ENCODE measurements at places on chromosomes 7 and 10.
A peak's percentile ranks its signal among the peaks of the same experiment; 100 is the strongest.

DNA sequence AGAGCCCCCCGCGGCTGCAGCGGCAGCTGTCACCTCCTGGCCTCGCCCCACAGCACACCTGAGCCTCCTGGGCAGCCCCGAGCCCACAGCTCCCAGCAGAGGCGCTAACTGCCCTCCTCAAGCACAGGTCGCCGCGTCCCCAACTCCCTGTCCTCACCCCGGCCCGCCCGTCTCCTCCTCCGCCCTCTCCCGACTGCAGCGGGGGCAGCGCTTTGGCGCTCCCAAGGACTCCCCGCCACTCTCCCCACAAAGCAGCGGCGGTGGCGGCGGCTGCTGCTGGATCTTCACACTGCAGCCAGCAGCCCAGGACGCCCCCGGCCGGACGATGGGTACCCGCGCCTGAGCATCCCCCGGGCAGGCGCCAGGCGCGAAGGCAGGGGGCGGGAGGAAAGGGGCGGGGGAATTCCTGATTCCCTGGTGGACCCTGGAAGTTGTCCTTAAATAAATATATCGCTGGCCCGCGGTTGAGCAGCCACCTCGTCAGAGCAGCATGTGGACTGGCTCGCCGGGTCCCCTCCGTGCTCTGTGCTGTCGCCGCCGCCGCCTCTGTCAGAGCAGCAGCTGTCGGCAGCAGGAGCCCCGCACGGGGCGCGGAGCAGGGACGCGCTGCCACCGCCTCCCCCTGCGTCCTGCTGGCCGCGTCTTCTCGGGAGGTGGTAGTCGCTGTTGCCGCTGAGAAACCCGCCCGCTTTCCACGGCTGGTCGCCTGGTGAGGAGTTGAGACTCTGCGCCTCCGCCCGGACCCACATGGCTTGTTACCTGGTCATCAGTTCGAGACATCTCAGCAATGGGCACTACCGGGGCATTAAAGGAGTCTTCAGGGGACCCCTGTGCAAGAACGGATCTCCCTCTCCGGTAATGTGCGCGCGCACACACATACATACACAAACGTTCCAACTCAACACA lies at the start of gene ZNF804B:
TSS of gene ZNF804B (plus strand) at position 471 of the 906 bp plus-strand sequence. CDS start at position 748, 277 bp downstream.
- peak; percentile 72 for DNase-seq

- peak; percentile 46 for DNase-seq
Measured at GRCh38 chr7:66140924-66141323, 26.3 kb downstream of the CRCP start.

- peak; percentile 38 for DNase-seq
Measured at GRCh38 chr10:12252882-12253546, 57.0 kb downstream of the CDC123 start.

- no peak for DNase-seq
Measured at GRCh38 chr10:9301554-9301953, 1247.1 kb downstream of the GATA3 start.

GRCh38 chr7:101691822-101692384 lies 62.8 kb upstream of the MYL10 start:
- no peak for DNase-seq

DNA sequence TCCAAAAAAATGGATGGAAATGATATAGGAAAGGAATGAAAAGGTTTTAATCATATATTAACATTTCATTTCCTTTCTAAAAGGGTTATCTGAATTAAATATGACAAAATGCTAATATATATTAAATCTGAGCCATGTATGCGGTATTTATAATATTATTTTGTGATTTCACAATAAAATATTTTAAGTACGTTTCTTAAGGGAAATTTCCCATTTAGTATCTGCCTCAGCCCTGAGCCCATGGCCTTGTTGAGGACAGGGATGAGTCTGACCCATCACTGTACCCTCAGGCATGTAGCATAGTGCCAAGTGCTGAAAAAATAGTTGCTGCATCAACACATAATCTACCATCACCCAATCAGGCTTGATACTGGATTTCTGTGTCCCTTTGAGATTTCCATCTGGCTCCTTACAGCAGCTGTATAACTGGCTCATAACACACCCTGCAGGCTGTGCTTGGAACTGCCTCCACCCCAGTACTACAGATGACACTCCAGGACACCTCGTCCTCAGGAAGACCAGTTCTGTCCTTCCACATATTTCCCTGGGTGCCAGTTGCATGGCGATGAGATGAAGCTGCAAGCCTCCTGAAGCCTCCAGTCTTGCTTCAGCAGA lies 59.4 kb upstream of the ASAH2 start:
- DNase-seq = peak; percentile 17

GRCh38 chr10:107031931-107032699 lies 132.4 kb downstream of the SORCS1 start:
- DNase-seq = peak; percentile 23

- no peak for DNase-seq
Measured at GRCh38 chr10:104804880-104805279, 163.8 kb downstream of the SORCS3 start.

GRCh38 chr7:63008366-63008765 lies 990.3 kb upstream of the ZNF722 start:
- DNase-seq = no peak

- no peak for DNase-seq
Measured at GRCh38 chr7:150716939-150717338, 526 bp downstream of the GIMAP1 start.

GRCh38 chr10:16384021-16384420 lies 52.8 kb upstream of the PTER start:
- peak; percentile 94 for DNase-seq

DNA sequence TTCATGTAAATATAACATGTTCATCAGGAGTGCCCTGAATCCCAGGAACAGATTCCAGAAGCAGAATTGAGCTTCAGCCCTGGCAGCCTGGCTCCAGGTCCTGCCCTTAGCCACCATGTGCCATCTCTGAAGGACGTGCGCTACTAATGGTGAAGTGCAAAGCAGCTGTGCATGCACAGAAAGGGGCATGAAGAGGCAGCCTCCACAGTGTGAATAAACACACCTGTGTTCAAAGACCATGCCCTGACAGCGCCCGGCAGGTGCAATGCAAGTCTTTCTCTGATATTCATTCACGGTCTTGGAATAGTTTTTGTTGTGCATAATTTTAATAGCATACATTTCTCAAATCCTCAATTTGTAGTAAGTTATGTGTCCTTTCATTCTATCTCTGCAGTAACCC lies 250.4 kb upstream of the TCERG1L start:
- DNase-seq = peak; percentile 17

- no peak for DNase-seq
Measured at GRCh38 chr10:35011771-35012191, 78.4 kb downstream of the CUL2 start.

DNA sequence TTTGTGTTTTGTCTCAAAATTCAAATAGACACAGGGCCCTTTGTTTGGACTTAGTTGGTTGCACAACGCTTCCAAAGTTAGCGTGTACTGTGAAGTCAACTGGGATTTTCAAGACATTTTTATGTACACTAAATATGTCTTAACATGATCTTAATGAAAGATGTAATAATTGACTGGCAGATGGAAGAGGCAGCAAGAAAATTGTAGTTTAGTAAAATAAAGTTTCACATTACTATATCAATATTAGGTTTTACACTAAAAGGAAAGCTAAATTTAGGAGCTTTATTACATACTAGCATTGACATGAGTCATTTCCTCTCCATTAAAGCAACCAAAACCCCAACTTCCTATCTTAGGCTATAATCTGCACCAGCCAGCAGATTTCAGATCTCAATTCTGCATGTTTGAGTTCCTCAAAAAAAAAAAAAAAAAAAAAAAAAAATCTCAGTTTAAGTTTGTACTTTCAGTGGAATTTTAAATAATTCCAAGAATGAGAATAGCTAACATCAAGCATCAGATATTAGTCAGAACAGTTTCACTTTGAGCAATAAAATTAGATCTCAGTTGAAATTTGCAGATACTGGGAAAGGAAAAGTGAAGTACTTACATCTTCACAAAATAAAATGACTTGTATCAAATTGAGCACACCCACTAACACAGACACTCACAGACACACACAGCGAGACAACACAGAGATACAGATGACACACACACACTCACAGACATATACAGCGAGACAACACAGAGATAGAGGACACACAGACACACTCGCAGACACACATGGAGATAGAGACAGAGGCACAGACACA lies 346.6 kb upstream of the KLF6 start:
- DNase-seq = no peak

DNA sequence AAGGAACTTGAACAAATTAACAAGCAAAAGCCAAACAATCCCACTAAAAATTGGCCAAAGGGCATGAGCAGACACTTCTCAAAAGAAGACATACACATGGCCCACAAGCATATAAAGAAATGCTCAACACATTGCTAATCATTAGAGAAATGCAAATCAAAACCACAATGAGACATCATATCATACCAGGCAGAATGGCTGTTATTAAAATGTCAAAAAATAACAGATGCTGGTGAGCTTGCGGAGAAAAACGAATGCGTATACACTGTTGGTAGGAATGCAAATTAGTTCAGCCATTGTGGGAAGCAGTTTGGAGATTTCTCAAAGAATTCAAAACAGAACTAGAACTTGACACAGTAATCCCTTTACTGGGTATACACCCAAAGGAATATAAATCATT lies 311.7 kb upstream of the HPS1 start:
- no peak for DNase-seq

Data from NCI-H69 (cell line).